ENCODE measurements at places on chromosomes 6 and 20. TPM values are rescaled to one million over a fixed set of nuclear protein-coding genes. Genes with fewer than 3 reads are reported as not detected.

BNIP5 gene
- total RNA-seq, result not detected

ENTPD6 gene
- 26.5 TPM for total RNA-seq

DNA sequence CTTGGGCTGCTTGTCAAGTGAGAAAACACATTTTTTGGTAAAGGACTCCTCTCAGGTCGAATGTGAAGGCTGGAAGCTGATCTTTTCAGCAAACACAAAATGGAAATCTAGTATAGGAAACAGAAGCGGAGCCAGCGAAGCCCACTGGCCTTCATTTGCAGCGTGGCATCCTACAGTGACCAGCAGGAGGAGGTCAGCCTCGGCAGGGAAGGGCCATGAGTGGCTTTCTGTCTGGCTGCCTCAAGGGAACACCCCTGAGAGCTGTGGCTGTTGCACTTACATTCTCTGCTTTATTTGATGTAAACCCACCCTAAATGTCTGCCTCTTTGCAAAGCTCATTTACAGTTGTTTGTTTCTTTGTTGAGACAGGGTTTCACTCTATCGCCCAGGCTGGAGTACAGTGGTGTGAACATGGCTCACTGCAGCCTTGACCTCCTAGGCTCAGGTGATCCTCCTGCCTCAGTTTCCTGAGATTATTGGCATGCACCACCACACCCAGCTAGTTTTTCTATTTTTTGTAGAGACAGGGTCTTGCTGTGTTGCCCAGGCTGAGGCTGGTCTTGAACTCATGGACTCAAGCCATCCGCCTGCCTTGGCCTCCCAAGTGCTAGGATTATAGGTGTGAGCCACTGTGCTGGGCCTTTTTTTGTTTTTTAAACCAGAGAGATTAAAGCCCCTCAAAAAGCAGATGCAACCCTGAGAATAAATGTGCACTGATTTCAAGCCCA is 322.0 kb upstream of the SOX4 start:
- H3K27me3 ChIP-seq, result no peaks in the 10 kb centered on the region
- no peak overlapping the region for H3K27ac ChIP-seq
- no peaks in the 10 kb centered on the region for H3K4me1 ChIP-seq
- no peaks in the 10 kb centered on the region for H3K36me3 ChIP-seq
- DNase-seq, result no peak
- H3K4me3 ChIP-seq, result no peak overlapping the region

DNA sequence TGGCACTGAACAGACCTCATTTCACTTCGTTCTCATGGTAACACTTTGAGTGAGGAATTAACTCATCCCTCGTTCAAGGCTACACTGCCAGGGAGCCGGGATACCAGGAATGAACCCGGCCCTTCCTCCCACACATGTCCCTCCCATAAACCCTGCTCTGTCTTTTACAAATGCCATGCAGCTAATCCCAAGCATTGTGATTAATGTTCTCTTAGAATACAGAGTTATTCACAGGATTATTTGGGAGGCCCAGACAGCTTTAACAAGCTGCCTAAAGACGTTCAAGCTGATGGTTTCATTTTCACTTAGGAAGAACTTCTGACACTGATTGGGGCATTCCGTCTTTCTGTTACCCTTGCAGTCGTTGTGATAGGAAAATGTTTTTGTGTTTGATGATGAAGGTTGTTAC is 42.5 kb upstream of the CD83 start:
- no peaks in the 10 kb centered on the region for H3K36me3 ChIP-seq
- peak overlapping the region; percentile 31 for H3K4me3 ChIP-seq
- peaks cover 38% of the 10 kb centered on the region for H3K4me1 ChIP-seq
- no peak for DNase-seq

- no peak for DNase-seq
- no peaks in the 10 kb centered on the region for H3K27me3 ChIP-seq
- no peak overlapping the region for H3K27ac ChIP-seq
- H3K4me1 ChIP-seq, result no peaks in the 10 kb centered on the region
Measured at GRCh38 chr6:122412001-122412400, 12.5 kb downstream of the HSF2 start.

DNA sequence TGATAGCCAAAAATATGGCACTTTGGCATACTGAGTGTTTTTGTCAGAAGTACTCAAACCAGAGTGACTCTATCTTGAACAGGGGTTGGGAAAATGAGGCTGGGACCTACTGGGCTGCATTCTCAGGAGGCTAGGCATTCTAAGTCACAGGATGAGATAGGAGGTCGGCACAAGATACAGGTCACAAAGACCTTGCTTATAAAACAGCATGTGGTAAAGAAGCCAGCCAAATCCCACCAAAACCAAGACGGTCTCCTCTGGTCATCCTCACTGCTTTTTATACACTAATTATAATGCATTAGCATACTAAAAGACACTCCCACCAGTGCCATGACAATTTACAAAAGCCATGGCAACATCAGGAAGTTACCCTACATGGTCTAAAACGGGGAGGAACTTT is 985.1 kb downstream of the HACE1 start:
- no peaks in the 10 kb centered on the region for H3K27me3 ChIP-seq
- H3K36me3 ChIP-seq, result no peaks in the 10 kb centered on the region
- H3K4me1 ChIP-seq, result no peaks in the 10 kb centered on the region
- no peak for DNase-seq
- H3K4me3 ChIP-seq, result no peak overlapping the region
- H3K27ac ChIP-seq, result no peak overlapping the region

DNA sequence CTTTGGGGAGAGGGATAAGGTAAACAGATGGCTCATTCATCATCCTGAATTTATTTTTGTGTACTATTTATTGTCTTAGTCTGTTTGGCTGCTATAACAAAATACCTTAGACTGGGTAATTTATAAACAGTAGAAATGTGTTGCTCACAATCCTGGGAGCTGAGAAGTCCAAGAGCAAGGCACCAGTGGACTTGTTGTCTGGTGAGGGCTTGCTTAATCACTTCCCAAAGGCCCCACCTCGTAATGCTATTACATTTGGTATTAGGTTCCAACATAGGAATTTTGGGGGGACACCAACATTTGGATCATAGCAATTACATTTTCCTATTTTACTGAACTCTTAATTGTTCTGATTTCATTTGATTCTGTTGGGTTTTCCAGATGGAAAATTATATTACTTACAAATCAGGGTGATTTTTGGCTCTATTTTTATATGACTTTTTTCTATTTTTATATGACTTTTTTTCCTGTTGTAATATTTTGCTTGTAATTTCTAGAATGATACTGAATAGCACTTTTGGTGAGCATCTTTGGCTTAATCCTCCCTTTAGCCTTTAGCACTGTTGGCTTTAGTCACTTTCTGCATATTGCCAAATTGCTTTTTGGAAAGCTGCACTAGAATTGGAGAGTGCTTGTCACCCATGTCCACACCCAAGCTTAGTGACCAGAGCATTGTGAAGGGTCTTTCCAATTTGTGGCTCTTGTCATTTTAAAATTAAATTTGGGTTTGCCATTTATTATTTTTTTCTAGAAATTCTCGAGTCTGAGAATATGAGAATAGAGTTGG is 43.7 kb upstream of the TULP4 start:
- no peak overlapping the region for H3K4me3 ChIP-seq
- no peak overlapping the region for H3K27ac ChIP-seq
- H3K4me1 ChIP-seq, result no peaks in the 10 kb centered on the region
- H3K27me3 ChIP-seq, result no peaks in the 10 kb centered on the region
- no peak for DNase-seq

- no peak overlapping the region for H3K4me3 ChIP-seq
- H3K27me3 ChIP-seq, result no peaks in the 10 kb centered on the region
- H3K27ac ChIP-seq, result no peak overlapping the region
- H3K36me3 ChIP-seq, result no peaks in the 10 kb centered on the region
- no peak for DNase-seq
- no peaks in the 10 kb centered on the region for H3K4me1 ChIP-seq
Measured at GRCh38 chr6:68279793-68280557, 355.1 kb upstream of the ADGRB3 start.

DNA sequence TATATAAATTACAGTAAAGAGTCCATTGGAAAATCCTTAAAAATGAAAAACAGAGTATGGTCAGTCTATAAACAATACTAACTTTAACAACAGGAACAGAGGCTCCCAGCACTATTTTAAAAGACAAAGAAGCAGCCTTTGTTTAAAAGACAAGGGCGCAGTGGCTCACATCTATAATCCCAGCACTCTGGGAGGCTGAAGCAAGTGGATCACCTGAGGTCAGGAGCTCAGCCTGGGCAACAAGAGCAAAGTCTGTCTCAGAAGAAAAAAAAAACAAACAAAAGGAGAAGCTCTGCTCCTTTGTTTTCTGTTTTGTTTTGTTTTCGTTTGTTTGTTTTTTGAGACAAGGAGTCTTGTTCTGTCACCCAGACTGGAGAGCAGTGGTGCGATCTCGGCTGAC is 89.4 kb downstream of the DTNBP1 start:
- H3K4me3 ChIP-seq, result no peak overlapping the region
- H3K36me3 ChIP-seq, result peaks cover 5% of the 10 kb centered on the region

- peak overlapping the region; percentile 93 for H3K27ac ChIP-seq
- H3K36me3 ChIP-seq, result no peaks in the 10 kb centered on the region
- H3K4me1 ChIP-seq, result no peaks in the 10 kb centered on the region
Measured at GRCh38 chr6:118652051-118652615, 742 bp upstream of the CEP85L start.

GRCh38 chr6:161254464-161255253 is 19.2 kb downstream of the AGPAT4 start:
- H3K27me3 ChIP-seq, result no peaks in the 10 kb centered on the region
- H3K36me3 ChIP-seq, result no peaks in the 10 kb centered on the region
- H3K4me3 ChIP-seq, result no peak overlapping the region
- no peak for DNase-seq
- H3K27ac ChIP-seq, result no peak overlapping the region

Data from esophagus squamous epithelium (tissue), 5 donors.